ENCODE measurements at places on chromosomes 2 and 18.

DNA sequence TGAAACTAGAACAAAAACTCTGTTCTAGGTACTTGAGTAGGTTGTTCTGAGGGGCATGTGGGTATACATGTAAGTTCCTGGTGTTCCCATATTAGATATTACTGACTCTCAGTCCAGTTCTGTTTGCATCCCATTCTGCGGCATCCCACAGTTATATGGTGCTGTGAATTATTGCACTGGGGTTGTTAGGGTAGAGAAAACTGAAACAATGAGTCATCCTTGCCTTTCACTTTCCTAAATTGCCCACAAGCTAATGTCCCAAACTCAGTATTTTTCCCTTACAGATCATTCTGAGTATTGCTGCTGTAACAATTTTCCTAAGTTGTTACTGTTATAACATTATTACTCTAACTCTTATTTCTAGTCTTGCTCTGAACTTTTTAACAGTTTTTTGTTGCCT is 3.0 kb downstream of the WDR75 start:
- DNase-seq = no peak

DNA sequence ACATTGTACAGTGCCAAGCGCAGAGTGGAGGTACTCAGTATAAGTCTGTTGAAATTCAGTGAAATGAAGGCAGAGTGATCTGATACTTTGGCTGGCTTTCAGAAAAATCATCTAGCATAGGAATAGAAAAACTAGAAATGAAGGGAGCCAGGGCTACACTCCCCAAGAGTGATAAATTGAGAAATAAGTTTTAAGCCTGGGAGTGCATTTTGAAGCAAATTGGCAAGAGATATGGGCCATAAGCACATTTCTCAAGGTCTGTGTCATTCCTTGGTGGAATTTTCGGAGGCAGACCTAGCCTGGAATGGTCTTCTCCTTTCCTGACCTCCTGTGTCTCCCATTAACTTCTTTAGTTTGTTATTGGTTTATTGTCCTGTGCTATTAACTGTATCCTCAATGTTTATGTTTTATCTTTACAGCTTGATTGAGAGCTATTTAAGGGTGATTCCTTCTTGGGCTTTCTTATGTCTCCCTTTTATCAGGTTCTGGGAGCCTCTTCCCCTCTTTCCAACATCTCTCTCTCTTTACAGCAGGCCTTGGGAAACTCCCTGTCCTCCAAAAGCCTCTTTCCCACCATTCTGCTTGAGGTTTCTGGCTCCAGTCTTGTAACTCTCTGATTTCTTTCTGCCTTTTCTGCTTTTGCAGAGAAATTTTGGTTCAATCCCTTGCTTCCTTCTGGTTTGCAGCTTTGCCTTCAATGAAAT is 649.5 kb downstream of the SLC4A3 start:
- no peak for DNase-seq

GRCh38 chr2:144516411-144516980 is 3.4 kb downstream of the ZEB2 start:
- no peak for DNase-seq

- DNase-seq = no peak
Measured at GRCh38 chr2:212489719-212490346, 48.8 kb downstream of the ERBB4 start.

DNA sequence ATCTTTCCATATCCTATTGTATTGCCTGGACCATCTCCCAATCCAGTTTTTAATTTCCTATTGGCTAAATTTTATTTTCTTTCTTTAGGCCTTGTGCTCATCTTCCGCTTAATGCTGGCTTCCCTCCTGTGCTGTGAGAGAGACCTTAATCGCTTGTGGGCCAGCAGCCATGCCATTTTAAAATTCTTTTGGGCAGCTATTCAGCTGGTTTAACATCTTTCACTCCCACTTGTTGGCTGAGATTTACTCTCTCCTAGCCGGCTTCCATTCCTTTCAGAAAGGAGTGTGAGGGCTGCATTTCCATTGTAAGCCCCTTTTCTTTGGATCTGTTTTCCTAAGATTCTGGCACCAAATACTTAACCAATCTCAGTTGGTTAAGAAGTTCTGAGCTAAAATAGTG is 140.9 kb upstream of the RASGRP3 start:
- no peak for DNase-seq

- no peak for DNase-seq
Measured at GRCh38 chr18:31093880-31094279, 8.3 kb downstream of the DSC2 start.

DNA sequence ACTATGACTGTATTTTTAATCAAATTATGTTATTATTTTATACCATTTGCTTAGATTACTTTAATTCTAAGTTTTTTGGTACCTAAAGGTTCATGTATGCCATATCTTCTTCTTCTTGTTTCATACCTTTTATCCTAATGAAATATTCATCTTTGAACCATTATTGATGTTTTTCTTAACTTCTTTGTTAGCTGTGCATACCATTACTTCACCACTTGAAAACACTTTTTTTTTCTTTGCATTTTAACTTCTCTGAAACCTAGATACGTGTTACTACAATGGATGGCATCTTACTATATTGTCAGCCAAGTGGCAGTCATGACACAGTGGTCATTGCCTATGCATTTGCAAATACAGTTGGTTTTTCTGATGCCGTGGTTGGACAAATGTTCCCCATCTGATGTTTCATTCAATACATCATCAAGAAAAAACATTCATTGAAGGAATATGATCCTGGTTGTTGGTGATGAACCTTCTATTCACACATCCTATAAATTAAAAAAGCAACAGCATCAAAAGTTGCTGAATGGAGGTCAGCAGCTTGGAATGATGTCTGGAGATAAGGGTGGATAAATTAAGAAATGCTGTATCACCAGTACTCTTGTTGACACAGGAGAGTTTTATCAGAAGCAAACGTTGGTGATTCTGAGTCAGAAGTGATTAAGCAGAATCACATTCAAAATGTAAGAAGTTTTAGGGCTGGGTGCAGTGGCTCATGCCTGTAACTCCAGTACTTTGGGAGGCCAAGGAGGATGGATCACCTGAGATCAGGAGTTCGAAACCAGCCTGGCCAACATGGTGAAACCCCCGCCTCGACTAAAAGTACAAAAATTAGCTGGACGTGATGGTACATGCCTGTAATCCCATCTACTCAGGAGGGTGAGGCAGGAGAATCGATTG is 7.4 kb downstream of the IL36A start:
- DNase-seq = peak; percentile 32

GRCh38 chr2:38603402-38604290 is 918 bp upstream of the HNRNPLL start:
- peak; percentile 76 for DNase-seq

DNA sequence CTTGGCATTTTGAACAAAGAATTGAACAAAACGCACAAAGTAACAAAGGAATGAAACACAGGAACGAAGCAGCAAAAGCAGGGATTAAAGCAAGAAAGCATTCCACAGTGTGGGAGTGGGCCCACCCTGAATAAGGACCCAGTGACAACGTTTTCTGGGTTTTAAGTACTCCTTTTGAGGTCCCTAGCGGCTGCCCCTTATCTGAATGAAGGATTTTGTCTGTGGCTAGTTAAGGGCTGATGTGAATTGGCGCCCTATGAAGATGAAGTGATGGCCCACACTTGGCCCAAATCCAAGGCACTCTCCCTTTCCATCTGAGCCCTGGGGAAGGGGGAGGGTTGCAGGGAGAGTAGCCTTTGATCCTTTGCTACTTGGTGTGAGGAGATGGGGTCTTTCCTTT is 7.8 kb upstream of the CCDC141 start:
- DNase-seq = no peak

DNA sequence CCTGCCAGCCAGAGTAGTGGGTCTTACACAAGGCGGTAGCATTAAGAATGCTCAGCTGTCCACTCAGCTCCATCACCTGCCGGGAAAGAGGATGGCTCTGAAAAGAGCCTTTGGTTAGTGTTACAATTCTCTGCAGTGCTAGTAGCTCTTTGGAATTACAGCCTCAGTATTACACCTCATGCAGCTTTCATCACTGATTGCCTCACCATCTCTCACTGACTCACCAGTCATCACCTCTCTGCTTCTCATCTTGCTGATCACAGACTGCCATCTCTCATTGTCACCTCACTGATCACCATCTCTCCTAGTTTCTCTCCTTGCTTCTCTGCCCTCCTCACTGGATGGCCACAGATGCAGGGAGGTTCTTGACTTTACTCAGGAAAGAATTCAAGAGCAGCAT is 573.5 kb upstream of the SETBP1 start:
- no peak for DNase-seq

DNA sequence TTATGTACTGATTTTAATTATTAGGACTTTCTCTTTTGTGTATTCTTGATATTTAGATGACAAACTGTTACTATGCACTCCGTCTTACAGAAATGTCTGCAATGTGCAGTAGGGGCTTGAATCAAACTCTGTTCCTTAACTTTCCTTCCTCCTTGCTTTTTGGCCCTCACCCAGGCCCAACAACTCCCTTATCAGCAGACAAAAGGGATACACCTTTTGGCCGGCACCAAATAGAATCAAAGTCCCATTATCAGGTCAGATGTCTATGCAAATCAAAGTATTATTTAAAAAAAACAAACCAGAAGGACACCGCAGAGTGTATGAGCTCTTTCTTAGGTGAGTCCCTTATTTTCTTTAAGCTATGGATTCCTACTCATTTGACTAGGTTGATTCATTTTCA is 116.3 kb upstream of the SERPINE2 start:
- DNase-seq = no peak

DNA sequence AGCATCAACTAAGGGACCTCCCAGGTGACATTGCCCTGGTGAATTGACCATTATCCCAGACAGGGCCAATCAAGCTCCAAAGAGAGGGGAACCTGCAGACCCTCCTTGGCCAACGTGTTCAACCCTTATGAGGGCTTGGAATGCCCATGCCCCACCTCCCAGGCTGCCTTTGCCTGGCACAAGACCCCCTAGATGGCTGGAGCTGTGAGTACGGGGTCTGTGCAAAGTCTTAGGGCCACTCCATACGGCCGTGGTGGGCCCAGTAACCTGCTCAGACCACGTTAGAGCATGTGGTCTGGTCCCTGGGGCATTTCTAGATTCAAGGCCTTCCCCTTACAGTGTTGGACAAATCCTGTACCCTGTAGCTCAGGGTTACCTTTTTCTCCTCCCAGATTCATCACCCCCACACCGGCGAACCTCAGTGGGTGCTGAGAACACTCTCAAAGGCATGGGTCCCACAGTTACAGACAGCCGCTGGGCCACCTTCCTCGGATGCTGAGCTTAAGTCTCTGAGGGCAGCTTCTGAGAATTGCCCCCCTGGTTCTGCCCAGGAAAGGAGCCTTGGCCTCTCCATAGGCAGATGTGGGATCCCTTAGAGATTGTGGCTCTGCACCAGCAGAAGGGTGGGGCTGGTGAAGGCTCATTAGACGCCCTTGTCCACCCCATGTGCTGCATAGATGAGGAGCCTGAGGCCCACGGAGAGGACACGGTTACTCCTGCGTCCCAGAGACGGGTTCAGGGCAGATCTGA is 18.3 kb upstream of the KCNK3 start:
- DNase-seq = no peak

GRCh38 chr2:200453853-200454534 is 55.9 kb downstream of the KCTD18 start:
- DNase-seq = no peak

- DNase-seq = no peak
Measured at GRCh38 chr2:152386266-152386665, 51.3 kb downstream of the FMNL2 start.

DNA sequence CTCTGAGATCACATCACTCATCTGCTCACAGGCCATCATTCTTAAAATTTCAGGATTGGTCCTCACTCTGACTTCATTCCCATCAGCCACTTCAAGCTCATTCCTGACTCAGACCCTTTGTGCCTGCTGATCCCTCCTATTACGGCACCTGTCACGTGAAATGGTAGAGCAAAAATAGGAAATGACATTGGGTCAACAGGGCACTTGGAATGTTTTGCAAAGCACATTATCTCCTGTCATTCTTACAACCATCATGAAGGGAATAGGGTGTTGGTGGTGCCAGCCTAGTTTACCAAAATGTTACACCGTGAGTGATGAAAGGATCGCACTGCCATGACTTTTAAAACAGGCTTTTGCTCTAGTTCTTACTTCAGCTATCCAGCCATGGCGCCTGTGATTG is 61.1 kb downstream of the EIF5B start:
- DNase-seq = no peak

DNA sequence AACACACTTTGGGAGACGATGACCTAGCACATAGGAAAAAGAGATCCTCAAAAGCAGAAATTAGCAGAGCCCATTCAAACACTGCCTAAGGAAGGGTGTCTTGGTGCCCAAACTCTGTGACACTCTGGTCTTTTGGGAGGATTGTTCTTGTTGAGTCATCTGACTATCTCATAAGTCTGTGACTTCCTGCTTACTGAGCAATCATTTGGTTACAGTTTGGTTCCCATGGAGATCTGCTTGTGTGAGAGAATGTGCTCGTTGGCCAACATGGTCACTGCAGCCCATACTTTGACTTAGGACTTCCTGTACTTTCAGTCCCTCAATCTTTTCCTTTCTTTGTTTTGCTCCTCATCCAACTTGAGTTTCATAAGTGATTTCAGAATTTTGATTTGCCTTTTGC is 602.9 kb downstream of the NYAP2 start:
- DNase-seq = no peak

DNA sequence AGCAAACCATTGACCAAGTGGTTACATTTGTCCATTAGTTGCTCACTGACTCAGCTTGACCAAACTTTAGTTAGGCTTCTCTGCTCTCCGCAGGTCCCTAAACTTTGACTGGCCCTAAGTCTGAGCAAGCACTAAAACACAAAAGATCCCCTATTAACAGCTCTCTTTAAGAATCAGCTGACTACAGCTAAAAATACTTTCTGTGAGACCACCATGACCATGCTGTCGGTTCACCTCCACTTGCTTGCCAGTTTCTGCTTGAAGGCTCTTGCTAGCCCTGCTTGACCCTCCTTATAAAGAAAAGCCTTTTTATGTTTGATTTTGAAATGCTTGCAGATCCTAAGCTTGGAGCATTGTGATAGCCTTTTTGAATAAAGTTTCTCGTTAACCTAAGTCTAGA is 40.4 kb upstream of the RIT2 start:
- DNase-seq = no peak

- no peak for DNase-seq
Measured at GRCh38 chr2:68989035-68989434, 14.6 kb downstream of the GKN1 start.

DNA sequence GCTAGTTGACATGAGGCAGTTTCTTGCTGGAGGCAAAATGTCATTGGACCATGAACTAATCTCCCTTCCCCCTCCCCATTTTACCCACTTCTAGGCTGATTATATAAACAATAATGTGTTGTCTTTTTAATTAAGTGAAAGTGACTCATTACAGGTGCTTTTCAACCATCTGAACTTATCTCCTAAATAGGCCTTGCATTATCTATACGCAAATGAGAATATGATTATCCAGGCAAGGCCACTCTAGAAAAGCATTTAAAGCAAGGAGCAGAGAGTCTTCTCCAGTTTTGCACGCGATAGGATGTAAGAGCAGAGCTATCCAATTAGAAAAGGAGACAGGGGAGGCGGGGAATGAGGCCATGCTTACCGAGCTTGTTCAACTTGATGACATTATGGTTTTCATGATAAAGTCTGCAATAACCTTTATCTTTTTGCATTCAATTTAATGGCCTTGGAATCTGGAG is 286.1 kb upstream of the SIX3 start:
- DNase-seq = no peak

Measured in Panc1 (cell line).